ENCODE measurements at places on chromosomes 12 and 14.

GRCh38 chr14:51289169-51289568, 49.1 kb downstream of the TMX1 start:
- DNase-seq, result no peak

DNA sequence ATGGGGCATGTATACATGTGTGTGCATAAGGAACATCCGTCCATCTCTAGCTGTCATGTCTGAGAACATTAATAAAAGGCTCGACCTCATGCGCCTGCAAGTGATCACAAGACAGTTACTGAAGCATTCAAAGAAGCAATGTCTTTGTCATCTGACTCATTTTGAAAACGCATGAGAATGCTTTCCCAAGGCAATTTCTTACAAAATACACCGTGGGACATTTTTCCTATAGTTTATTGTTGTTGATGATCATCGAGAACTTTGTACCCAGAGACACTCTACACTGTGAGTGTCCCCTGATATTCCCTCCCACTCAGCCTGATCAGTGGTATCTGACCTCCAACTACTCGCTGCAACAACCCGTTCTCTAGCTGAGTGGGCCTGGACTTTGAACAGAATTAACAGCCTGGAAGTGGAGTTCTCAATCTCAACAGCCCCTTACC, 68.1 kb downstream of the ETV6 start:
- DNase-seq, result no peak

GRCh38 chr14:65414961-65415589, 2.5 kb downstream of the FUT8 start:
- no peak for DNase-seq

DNA sequence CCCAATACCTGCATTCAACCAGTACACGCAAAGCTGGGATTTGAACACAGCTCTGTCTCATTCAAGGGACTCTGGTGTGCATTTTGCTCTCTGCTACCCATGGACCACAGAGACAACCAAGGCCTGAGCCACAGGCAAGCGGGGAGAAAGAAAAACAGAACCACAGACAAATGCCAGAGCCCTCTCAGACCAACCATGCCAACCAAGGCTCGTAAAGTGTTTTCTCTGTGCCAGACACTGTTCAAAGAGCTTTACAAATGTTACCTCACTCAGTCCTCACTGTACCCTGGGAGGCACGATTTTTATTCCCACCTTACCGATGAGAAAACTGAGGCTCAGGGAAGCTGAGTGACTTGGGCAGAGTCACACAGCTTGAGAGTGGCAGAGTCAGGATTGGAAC, 32.4 kb upstream of the EML1 start:
- no peak for DNase-seq

GRCh38 chr12:27504507-27504906, 19.5 kb upstream of the PPFIBP1 start:
- DNase-seq, result no peak

- DNase-seq, result no peak
Measured at GRCh38 chr14:64423987-64424386, 35.8 kb downstream of the MTHFD1 start.

DNA sequence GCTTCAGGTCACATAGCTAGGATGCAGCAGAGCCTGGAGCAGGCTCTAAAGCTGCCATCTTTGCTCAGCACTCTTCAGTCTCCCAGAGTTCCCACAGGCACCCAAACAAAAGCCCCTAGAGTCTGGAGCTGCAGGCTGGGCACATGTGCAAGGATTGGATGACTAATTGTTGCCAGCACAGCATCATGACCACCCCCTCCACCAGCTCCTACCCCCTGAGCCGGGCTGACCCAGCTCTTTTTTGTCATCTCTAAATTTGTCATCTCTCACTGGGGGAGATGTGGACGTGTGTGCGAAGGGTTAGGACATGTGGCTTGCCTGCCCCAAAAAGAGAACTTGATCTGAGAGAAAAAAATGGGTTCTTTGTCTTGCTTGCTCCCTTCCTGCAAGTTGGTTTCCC, 4.3 kb upstream of the MMP19 start:
- no peak for DNase-seq

GRCh38 chr12:52692254-52692653, 11.1 kb downstream of the KRT77 start:
- no peak for DNase-seq

DNA sequence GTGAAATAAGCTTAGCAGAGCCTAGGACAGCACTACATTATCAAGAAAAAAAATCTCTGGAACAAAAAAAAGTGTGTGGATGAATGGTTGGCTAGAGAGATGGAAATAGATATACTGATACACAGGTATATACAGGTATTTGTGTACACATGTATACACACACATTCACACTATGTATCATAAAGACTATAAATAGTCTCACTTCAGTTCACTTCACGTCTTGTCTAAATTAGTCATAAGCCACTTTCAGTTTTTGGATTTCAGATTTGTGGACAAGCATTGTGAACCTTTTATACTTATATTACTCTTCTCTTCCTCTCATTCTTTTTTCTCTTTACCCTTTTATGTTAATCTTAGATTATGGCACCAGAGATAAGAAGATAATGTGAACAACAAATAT, 41.8 kb upstream of the SLC6A15 start:
- no peak for DNase-seq

DNA sequence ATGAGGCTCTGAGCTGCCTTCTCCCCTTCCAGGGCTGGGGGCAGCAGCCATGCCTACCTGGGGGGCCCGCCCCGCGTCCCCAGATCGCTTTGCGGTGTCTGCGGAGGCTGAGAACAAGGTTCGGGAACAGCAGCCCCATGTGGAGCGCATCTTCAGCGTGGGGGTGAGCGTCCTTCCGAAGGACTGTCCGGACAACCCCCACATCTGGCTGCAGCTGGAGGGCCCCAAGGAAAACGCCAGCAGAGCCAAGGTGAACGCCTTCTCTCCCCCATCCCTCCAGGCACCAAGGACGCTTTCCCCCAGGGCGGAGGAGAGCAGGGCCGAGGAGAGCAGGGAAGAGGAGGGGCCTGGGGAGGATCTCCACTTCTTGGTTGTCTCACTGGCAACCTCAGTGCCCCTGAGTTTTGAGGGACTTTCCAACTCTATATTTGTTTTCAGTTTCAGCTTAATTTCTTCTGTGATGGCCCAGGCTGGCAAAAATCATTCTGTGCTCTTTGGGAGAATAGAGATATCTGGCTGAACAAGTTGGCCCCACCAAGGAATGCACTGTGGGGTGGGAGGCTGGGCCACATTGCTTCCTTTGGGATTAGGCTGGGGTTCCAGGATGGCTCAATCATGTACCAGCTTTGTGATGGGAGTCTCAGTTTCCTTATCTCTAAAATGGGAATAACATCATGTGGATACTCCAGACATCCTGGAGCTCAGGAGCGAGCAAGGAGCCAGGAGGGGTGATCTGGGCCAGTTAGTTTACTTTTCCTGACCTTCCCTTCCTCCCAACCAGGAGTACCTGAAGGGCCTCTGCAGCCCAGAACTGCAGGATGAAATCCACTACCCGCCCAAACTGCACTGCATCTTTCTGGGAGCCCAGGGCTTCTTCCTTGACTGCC, 1.2 kb downstream of the KHNYN start:
- DNase-seq, result no peak

Measured in stimulated activated CD8-positive, alpha-beta memory T cell treated with anti-CD3 and anti-CD28 coated beads, Interleukin-4, amount 100 ng/mL, for 1 hour (primary cell).